ENCODE measurements at places on chromosomes 2 and 18. TPM values are rescaled to one million over a fixed set of nuclear protein-coding genes. Genes with fewer than 3 reads are reported as not detected.

CYRIA gene
- 2.5 TPM for total RNA-seq

DNA sequence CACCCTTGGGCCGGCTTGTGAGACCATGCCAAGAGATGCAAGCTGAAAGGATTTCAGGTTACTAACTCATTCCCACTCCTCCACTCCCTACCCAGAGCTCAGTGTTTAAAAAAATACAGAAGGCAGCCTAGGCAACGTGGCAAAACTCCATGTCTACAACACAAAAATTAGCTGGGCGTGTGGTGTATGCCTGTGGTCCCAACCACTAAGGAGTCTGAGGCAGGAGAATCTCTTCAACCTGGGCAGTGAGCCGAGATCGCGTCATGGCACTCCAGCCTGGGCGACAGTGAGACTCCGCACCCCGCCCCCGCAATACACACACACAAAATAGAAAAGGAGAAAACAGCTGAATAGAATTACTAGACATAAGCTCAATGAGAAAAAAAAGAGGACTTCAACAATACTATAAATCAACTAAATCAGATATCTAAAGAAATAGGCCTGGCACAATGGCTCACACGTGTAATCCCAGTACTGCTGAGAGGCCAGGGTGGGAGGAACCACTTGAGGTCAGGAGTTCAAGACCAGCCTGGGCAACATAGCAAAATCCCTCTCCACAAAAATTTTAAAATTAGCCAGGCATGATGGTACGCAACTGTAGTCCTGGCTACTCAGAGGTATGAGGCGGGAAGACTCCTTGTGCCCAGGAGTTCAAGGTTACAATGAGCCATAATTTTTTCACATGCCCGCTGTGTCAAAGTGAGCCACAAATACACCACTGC is 10.1 kb downstream of the IWS1 start:
- no peaks in the 10 kb centered on the region for H3K27me3 ChIP-seq
- H3K27ac ChIP-seq = peak overlapping the region; percentile 26
- H3K4me3 ChIP-seq = no peak overlapping the region
- H3K36me3 ChIP-seq = peaks cover 52% of the 10 kb centered on the region
- peaks cover 63% of the 10 kb centered on the region for H3K4me1 ChIP-seq
- DNase-seq = no peak

NPAS2 gene
- total RNA-seq = 7.7 TPM

DNA sequence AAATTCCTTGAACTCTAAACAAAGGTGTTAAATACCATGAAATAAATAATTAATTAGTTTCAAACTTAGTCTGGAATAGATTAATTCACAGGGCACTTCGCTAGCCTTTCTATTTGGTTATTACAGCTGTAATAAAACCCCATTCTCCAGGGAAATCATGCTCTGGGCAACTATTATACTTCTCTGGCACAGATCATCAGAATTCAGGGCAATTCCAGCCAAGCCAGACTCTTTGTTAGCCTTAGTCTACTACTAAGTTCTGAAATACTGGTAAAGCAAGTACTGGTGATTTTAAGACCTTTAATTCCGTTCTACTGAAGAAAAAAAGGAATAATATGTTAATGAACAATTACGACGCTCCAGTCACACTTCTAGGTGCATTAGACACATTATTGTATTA is 123.4 kb upstream of the PDE1A start:
- H3K4me3 ChIP-seq = no peak overlapping the region
- H3K27ac ChIP-seq = no peak overlapping the region
- H3K4me1 ChIP-seq = no peaks in the 10 kb centered on the region
- no peaks in the 10 kb centered on the region for H3K36me3 ChIP-seq
- DNase-seq = no peak

DNA sequence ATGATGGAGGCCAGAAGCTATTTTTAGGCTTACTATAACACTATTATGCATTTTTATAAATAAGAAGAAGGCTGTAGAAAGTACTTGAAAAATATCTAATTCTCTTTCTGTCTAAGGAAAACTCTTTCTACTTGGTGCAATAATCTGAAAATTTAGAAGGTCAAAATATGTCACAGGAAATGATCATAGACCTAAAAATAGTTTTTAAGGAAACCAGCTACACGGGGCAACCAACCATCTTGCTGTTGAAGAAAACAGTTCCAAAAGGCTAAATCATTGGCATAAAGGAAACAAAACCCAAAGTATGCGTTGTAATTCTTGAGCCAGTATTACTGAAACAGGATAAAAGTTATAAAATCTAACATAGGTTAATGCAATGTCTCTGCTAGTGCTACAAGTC is 40.2 kb downstream of the SOCS6 start:
- H3K4me1 ChIP-seq = peaks cover 2% of the 10 kb centered on the region
- no peak overlapping the region for H3K4me3 ChIP-seq
- H3K27ac ChIP-seq = no peak overlapping the region

GRCh38 chr18:12679183-12679786 is 21.4 kb upstream of the SPIRE1 start:
- H3K27me3 ChIP-seq = no peaks in the 10 kb centered on the region
- peaks cover 6% of the 10 kb centered on the region for H3K4me1 ChIP-seq
- H3K36me3 ChIP-seq = peaks cover 15% of the 10 kb centered on the region
- H3K4me3 ChIP-seq = no peak overlapping the region

DNA sequence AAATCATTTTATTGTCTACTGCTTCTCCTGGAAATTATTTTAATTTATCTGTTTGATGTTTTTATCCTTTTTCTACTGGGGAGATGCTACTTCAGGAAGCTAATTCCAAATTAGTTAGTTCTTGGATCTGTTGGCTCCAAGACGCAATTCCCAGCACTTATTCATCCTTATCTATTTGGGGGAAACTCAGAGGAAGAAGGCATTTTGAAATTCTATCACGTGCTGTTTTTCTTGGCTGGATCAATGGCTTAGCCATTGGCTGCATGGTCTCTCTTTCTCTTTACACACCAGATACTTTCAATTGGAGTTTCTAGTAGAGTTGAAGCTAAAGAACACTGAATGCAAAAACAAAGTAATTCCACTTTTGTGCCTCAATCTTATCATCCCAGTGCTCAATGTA is 98.3 kb downstream of the RAPGEF4 start:
- H3K4me3 ChIP-seq = no peak overlapping the region
- peaks cover 5% of the 10 kb centered on the region for H3K4me1 ChIP-seq
- DNase-seq = no peak
- no peaks in the 10 kb centered on the region for H3K36me3 ChIP-seq
- H3K27me3 ChIP-seq = peaks cover 12% of the 10 kb centered on the region
- H3K27ac ChIP-seq = no peak overlapping the region

GRCh38 chr18:59029663-59030429 is 109.8 kb upstream of the SEC11C start:
- no peak overlapping the region for H3K27ac ChIP-seq
- peaks cover 4% of the 10 kb centered on the region for H3K27me3 ChIP-seq
- DNase-seq = no peak

DNA sequence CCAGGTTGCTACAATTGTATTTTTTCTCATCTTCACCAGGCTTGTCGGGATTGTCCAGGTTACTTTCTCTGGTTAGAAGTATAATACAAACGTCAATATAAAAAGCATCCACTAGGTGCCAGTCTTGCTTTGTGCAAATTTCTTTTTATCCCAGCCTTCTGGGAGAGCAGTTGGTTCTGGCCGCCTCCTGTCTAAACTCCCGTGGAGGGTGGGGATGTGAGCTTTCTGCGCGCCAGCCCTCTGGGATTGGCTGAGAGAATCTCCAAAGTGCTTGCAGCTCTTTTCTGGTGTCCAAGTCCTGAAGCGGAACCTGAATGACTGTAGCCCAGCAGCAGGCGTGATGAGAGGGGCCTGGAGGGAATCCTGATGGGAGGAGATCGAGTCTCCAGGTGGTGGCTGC is 22.4 kb upstream of the TOGARAM2 start:
- H3K27ac ChIP-seq = no peak overlapping the region
- no peaks in the 10 kb centered on the region for H3K4me1 ChIP-seq
- peak; percentile 50 for DNase-seq
- no peaks in the 10 kb centered on the region for H3K36me3 ChIP-seq
- no peak overlapping the region for H3K4me3 ChIP-seq
